ENCODE measurements at places on chromosomes 3 and 15.
A peak's percentile ranks its signal among the peaks of the same experiment; 100 is the strongest.

DNA sequence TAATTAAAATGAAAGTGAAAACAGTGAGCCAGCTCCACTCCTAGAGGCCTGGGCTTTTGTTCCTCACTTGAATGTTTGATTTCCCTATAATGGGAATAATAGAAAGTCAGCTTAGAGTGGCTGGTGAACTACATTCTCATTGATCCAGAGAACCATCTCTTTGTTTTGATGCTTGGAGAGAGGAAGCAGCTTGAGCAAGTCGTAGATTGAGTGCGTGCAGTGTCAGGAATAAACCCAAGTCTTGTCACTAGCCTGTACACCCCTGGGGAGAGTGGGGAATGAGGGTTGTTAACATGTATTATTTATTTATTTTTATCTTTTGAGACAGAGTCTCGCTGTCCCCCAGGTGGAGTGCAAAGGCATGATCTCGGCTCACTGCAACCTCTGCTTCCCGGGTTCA is 885 bp upstream of the LSG1 start:
- DNase-seq = no peak

DNA sequence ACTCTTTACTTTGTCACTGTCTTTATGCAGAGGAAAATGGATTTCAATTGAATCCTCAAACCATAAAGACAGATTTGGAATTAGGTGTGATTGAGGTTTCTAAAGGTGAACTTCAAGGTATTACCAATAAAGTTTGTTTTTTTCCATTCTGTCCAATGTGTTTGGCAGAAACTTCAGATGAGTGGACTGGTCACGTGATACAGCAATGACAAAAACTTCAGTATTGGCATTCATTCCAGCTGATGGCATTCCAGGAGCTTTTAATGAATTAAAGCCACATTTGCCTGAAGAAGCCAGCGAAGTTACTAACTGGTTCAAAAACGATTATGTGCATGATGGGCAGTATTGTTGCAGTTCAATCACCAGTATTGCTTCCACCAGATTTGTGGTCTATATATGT is 4.5 kb upstream of the MASP1 start:
- no peak for DNase-seq

DNA sequence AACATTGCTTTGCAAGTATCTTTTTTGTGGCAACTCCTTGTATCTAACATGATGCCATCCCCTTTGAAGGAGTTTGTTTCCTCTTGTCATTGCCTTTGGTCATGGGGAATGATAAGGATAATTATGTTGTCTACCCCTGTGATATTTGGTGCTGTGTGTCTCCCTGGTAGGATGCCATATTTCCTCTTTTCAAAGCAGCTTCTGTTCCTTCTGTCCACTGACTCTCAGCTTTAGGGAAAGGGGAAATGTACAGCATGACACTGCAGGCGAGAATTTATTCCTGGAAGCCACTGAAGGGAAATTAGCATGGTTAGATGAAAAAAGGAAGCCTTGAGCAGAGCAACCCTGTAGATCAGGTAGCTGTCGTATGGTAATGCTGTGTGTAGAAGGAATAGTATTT is 576.7 kb downstream of the CADM2 start:
- peak; percentile 3 for DNase-seq

- no peak for DNase-seq
These were observed 185.0 kb downstream of the RBMS3 start for GRCh38 chr3:29465836-29466235.

DNA sequence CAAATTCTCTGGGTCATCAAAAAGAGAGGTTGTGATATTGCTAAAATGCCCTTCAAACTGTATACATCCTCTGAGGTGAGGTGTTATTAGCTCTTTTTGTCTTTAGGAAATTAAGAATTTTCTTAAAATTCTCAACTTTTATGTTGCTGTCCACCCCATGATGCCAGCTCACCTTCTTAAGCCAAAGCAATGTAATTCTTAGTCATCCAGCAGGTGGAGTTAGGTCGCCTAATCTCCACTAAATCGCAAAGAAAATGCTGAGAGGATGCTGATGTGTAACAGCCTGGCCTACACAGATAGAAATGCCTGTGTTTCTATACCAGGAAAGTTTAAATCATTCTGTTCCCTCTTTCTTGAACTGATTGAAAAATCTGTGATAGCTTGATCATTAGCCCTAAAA is 770.2 kb upstream of the ALCAM start:
- DNase-seq = peak; percentile 58

DNA sequence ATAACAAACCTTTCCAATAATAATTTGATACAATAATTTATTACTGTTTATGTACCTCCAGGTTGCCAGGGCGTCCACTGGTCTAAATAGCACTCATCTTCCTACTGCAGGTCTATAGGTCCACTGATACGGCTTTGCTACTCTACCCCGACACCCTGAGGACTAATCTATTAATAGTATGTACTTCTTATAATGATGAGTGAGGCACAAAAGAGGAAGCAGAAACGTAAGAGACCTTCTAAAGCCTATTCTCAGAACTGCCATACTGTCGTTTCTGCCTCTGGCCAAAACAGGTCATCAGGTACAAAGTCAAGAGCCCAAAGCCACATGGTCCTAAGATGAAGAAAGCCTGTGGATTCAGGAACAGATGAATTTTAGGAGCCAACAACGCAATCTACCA is 163.2 kb upstream of the GRM7 start:
- DNase-seq = no peak

- peak; percentile 69 for DNase-seq
These were observed 59.9 kb downstream of the ZNF621 start for GRCh38 chr3:40584625-40585189.

DNA sequence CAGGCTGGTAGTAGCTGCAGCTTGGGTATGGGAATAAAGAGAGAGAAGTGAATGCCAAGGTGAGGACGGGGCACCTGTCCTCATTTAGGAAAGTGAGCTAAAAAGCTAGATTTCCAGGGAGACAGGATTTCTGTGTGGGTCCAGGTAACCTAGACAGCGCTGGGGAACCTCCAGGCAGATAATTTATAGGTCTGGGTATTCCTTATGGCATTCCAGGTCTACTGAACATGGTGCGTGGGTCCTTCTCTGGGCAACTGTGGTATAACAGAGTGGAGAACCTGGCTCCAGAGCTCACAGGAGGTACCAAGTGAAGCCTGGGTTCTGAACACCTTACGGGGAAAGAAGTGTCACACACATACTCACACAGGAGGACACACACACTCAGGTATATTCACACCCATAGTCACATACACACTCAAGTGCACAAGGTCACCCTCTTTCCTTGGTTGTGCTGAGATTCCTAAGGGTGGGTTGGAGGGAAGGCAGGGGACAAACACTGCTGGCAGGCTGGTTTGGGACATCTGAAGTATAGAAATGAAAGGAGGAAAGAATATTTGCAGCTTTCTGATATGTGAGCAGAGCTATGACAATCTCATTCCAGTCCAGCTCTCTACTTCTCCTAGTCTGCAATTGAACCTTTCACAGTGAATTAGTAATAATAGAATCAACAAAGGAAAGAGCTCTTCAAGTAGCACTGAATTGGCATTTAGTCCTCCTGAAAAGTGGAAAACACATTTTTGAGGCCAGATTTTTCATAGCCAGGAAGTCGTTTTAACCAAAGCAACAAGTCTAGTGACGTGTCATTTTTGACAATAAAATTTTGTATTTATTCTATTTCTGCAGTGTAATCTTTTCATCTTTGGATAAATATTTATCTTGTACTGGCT is 37.4 kb upstream of the ITGA11 start:
- no peak for DNase-seq

GRCh38 chr15:57559875-57560274 is 31.8 kb upstream of the MYZAP start:
- DNase-seq = peak; percentile 67

- DNase-seq = peak; percentile 76
These were observed 70.7 kb downstream of the ANXA2 start for GRCh38 chr15:60326824-60327654.

GRCh38 chr3:181561139-181562031 is 150.3 kb upstream of the SOX2 start:
- no peak for DNase-seq

- DNase-seq = no peak
These were observed 102.0 kb upstream of the DAZL start for GRCh38 chr3:16707260-16707659.

GRCh38 chr3:53253707-53254508 is 1.9 kb downstream of the TKT start:
- no peak for DNase-seq

DNA sequence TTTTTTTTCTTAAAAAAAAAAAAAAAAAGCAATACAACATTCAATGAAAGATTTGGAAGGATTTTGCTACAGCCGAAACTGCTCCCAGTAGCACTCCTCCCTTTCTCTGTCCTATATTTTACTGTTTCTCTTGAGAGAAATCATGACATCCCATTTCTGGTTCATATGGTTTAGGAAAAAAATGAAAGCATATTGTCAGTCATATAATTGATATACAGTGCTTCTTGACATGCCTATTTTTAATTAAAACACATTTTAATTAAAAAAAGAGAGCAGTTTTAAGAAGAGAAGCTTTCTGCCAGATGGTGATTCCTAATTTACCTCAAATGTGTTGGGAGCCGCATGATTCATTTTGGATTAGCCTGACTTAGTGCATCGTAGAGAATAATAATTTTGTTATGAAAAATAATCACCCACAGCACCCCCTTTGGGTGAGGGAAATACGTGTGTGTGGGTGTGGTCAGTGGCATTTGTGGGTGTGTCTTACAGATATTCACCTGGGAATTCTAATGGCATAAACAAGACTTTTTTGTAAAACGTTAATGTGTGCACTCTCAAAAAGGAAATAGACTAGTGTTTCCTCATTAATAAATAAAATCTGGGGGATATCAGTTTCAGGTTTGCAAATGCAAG is 544.5 kb downstream of the MFSD1 start:
- no peak for DNase-seq

DNA sequence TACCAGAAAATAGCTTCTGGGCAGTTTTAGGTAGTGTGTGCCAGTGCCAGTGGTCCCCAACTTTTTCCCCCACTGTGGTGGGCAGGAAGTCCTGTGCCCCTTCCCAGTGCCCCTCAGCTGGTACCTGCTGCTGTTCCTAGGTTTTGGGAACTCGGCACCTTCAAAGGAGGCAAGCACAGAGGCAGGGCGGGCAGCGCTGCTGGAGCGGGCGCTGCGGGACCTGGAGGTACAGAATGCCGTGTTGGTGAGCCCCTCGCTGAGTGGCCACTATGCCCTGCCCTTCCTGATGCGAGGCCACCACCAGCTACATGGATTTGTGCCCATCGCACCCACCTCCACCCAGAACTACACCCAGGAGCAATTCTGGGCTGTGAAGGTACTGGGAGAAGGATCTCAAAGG is 3.1 kb upstream of the ACY1 start:
- no peak for DNase-seq

DNA sequence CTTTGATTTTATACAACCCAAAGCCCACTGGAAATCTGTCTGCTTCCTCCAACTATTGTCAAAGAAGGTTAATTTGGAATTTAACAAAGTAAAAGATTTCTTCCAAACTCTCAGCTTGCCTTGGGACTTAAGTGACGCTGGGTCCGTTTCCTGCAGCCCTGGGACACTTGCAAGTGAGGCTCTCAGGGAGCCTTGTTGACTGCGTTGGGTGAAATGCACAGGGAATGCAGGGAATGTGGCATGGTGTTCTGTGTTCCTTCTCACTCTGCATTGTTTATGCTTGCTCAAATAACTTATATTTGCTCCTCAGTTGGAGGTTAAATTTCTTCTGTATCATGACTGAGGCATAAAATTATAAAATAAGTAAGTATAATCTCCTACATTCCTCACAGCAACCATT is 60.9 kb upstream of the TJP1 start:
- DNase-seq = no peak

DNA sequence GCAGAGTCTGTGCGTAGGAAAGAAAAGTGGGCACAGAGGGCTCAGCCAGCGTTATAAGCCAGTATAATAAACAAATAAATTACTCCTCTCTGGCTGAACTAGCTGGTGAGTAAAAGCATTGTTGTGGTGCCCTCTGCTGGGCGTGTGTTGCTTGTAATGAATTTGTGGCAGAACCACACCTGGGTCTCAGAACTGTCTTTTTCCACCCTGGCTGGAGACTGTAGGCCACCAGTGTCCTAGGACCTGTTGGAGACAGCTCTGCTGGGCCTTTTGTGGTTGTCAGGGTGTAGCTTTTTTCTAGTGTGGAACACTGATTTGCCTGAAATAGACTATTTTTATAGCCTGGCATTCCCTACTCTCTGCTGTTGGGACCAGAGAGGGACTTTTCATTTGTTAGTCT is 130.5 kb upstream of the EIF1B start:
- peak; percentile 57 for DNase-seq

- DNase-seq = no peak
These were observed 63.1 kb downstream of the VGLL4 start for GRCh38 chr3:11580645-11581044.

DNA sequence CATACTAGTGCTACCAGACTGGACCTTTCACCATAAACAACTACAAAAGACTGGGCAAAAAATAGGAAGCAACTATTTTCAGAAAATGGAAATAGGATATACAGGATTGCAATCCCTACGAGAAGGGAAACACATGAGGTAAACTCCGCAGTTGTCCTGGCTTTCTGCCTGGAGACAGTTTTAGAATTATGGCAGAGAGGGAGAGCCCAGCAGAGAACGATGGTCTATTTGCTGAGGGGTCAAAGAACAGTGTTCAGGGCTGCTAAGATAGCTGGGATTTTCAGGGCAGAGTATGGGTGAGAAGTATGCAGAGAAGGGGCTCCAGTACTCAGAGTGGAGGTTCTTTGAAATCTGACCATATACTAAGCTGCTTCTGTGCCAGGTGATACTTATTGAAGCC is 163.4 kb downstream of the CHDH start:
- no peak for DNase-seq

- no peak for DNase-seq
These were observed 218.8 kb upstream of the CTNNB1 start for GRCh38 chr3:40980467-40980866.

GRCh38 chr15:67349634-67350033 is 95.0 kb downstream of the IQCH start:
- no peak for DNase-seq

GRCh38 chr3:81302045-81302444 is 459.4 kb downstream of the GBE1 start:
- DNase-seq = peak; percentile 51

GRCh38 chr15:81152339-81152738 is 18.3 kb downstream of the CFAP161 start:
- DNase-seq = no peak

DNA sequence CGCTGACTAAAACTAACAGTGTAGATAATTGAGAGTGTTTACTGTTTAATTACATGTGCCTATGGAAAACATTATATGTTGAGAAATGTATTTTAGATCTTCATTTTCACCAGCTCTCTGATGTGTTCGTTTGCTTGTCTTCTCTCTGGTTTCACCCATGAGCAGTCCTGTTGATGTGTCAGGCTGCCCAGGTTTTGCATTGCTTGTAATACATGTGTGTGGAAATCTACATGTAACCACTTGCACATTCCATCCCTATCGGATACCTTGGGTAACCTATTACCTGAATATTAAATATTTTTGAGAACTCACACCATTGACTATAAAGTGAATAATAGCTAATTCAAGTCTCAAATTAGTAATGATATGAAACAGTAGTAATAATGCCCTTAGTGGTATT is 13.1 kb downstream of the PPP4R2 start:
- no peak for DNase-seq

- DNase-seq = no peak
These were observed 17.5 kb upstream of the NMD3 start for GRCh38 chr3:161203485-161204098.

Measured in KBM-7 (cell line).